ENCODE measurements at places on chromosomes 16 and 17. TPM values are rescaled to one million over a fixed set of nuclear protein-coding genes. Genes with fewer than 3 reads are reported as not detected.

DNA sequence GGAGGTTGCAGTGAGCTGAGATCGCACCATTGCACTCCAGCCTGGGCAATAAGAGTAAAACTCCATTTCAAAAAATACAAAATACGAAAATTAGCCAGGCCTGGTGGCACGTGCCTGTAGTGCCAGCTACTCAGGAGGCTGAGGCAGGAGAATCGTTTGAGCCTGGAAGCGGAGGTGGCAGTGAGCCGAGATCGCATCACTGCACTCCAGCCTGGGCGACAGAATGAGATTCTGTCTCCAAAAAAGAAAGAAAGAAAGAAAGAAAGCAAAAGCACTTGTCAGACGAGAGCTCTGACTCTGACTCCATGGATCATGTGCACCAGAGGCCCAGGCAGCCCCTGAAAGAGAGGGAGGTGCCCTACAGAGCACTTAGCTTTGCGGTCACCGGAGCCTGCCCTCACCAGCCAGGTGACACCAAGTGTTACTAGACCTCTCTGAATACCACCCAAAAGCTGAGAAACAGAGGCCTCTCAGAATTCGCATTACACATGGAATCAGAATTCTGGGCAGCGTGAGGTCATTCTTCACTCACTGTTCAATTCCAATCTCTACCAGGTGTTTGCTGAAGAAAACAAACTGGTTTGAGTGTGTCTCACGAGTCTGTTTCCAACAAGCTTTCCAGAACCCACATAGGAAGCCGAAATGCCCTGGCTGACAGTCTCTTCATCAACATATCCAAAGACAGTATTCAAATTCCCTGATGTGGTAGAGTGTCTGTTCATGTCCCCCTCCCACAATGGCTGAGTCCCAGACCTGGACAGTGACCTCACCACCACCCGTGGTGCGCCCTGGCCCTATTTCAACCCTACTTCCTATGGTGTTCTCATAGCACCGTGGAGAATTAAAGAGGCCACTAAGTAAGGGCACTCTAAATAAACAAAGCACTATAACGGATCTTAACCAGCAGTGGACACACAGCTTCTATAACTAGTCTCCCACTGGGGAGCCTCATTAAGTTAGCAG, 1.5 kb downstream of the FLCN start:
- H3K4me1 ChIP-seq: peaks cover 21% of the 10 kb centered on the region
- DNase-seq: no peak
- H3K27ac ChIP-seq: peak overlapping the region; percentile 93
- H3K27me3 ChIP-seq: no peaks in the 10 kb centered on the region

GRCh38 chr17:14557480-14557879, 256.6 kb downstream of the HS3ST3B1 start:
- no peaks in the 10 kb centered on the region for H3K27me3 ChIP-seq
- no peak for DNase-seq
- H3K4me1 ChIP-seq: no peaks in the 10 kb centered on the region
- H3K36me3 ChIP-seq: no peaks in the 10 kb centered on the region
- H3K27ac ChIP-seq: no peak overlapping the region
- H3K4me3 ChIP-seq: no peak overlapping the region

DNA sequence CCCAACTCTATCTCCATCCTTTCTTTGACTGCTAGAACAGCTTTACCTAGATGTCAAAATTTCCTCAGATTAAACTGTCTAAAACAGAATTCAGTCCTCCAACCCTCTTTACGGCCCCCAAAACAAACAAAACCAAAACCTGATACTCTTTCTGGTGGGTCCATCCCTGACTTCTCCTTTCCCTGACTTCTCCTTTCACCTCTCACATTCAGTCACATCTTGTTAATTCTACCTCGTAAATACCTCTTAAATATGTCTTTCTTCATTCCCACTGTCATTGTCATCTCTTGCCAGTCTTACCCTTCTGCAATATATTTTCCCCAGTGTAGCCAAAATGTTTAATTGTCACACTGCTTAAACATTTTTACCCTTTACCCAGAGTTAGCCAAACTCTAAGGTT, 4.6 kb downstream of the PPM1E start:
- no peak overlapping the region for H3K4me3 ChIP-seq
- no peak overlapping the region for H3K27ac ChIP-seq
- H3K4me1 ChIP-seq: peaks cover 14% of the 10 kb centered on the region
- no peak for DNase-seq
- H3K36me3 ChIP-seq: no peaks in the 10 kb centered on the region

- H3K27ac ChIP-seq: no peak overlapping the region
- no peak overlapping the region for H3K4me3 ChIP-seq
- H3K4me1 ChIP-seq: no peaks in the 10 kb centered on the region
Observed at GRCh38 chr17:5665164-5665563, 80.9 kb upstream of the NLRP1 start.

DNA sequence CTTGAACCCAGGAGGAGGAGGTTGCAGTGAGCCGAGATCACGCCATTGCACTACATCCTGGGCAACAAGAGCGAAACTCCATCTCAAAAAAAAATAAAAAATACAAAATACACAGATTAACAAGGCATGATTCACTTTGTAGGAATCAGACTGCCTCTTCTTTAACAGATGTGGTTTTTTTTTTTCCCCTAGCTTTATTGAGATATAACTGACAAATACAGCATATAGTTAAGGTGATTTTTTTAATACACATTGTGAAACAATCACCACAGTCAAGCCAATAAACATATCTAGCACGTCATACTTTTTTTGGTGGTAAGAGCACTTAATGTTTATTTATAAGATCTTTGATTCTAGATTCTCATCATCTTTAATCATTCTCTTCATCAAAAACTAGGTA, 87.8 kb downstream of the SPAG9 start:
- no peaks in the 10 kb centered on the region for H3K36me3 ChIP-seq
- H3K27ac ChIP-seq: no peak overlapping the region
- peaks cover 7% of the 10 kb centered on the region for H3K4me1 ChIP-seq
- no peaks in the 10 kb centered on the region for H3K27me3 ChIP-seq
- DNase-seq: no peak
- H3K4me3 ChIP-seq: no peak overlapping the region

GRCh38 chr16:56005958-56006357, 130.8 kb upstream of the CES5A start:
- no peaks in the 10 kb centered on the region for H3K4me1 ChIP-seq
- no peak for DNase-seq
- no peak overlapping the region for H3K4me3 ChIP-seq
- H3K27ac ChIP-seq: no peak overlapping the region
- H3K27me3 ChIP-seq: no peaks in the 10 kb centered on the region
- no peaks in the 10 kb centered on the region for H3K36me3 ChIP-seq

GRCh38 chr17:6269478-6269877, 165.4 kb downstream of the AIPL1 start:
- no peak overlapping the region for H3K27ac ChIP-seq
- no peaks in the 10 kb centered on the region for H3K4me1 ChIP-seq
- no peak overlapping the region for H3K4me3 ChIP-seq
- no peak for DNase-seq
- no peaks in the 10 kb centered on the region for H3K27me3 ChIP-seq

DNA sequence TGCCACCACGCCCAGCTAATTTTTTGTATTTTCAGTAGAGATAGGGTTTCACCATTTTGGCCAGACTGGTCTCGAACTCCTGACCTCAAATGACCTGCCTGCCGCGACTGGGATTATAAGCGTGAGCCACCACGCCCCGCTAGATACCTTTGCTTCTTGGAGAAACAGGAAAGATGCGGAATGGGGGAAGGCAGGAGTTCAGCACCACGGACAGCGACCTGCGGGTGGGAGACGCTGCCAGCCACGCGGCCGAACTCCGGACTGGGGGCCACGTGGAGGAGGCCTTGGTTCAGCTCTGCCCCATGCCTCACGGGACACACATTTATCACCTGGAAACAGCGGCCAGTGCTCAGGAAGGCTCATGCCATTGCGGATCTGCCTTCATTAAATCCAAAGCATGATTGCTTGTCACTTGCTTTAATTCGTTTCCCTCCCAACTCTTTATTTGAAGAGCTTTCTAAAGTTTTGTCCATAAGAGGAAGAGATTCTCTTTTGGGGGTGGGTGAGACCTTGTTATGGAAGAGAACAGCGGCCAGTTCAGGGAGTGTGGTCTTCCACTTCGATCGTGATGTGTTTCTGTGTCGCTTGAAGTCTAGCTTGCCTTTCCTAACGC, 219.9 kb downstream of the ENGASE start:
- H3K27ac ChIP-seq: no peak overlapping the region
- no peaks in the 10 kb centered on the region for H3K4me1 ChIP-seq
- no peak overlapping the region for H3K4me3 ChIP-seq

GRCh38 chr16:88287219-88287618, 95.5 kb upstream of the ZNF469 start:
- H3K27ac ChIP-seq: no peak overlapping the region
- no peaks in the 10 kb centered on the region for H3K36me3 ChIP-seq
- H3K4me3 ChIP-seq: no peak overlapping the region
- H3K4me1 ChIP-seq: no peaks in the 10 kb centered on the region
- DNase-seq: no peak

Gene EMC6
- 38.7 TPM for total RNA-seq

DNA sequence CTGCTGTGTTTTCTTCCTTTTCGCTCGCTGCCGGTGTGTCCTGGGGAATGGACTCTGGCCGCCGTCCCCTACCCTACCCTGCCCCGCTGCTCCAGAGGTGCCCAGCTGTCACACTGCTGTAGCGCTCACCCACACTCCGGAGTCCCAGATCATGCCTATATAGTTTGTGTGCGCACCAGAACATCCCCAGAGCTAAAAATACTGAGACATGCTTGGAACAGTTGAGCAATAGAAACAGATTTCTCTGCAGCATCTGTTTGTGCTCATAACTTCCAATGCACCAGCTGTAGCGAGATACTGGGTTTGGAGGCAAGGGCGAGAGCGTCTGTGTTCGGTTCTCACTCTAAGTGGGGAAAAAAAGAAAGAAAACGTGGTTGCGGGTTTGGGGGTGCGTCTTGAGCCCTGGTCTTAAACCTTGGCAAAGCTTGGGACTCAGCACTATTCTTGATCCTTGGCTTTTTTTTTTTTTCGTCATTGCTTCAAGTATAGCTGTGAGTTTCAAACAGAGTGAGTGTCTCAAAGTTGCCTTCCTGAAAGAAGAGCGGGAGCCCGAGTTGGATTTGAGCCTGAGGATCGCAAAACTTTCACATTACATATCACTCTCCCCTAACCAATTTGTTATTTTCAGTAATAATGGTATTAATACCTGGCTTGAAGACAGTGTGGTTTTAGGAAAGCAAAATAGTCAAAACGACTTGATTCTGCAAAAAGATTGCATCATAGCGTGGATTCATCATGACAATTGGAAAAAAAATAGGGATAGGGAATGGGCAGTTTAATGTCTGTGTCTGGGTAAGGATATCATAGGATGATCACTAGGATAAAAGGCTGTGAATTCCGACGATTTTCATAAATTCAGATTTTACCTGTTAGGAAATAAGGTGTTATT, 621 bp downstream of the KCNJ2 start:
- peaks cover under 1% of the 10 kb centered on the region for H3K36me3 ChIP-seq
- H3K4me3 ChIP-seq: peak overlapping the region; percentile 83
- H3K4me1 ChIP-seq: peaks cover 24% of the 10 kb centered on the region
- H3K27me3 ChIP-seq: no peaks in the 10 kb centered on the region
- peak overlapping the region; percentile 85 for H3K27ac ChIP-seq

GRCh38 chr17:27978689-27979175, 63.7 kb upstream of the NLK start:
- H3K27me3 ChIP-seq: no peaks in the 10 kb centered on the region
- no peak overlapping the region for H3K27ac ChIP-seq
- H3K36me3 ChIP-seq: no peaks in the 10 kb centered on the region
- DNase-seq: no peak
- H3K4me3 ChIP-seq: no peak overlapping the region

DNA sequence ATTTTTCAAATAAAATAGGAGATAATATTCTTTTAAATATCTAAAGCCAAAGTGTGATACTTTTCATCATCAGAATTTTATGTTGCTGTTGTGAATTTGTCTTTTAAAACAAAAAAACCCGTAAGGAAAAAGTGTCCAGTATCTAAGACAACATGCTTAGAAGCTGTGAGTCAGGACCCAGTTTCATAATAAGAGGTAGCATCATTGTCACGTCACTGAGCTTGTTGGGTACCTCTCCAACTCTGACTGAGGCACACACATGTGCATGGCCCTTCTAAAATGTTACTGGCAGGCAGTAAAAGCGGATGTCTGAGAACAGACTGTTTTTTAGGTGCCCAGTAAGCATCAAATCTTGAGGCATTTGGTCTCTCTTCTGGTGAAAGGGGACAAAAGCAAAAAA, 2.5 kb downstream of the CIAPIN1 start:
- no peak overlapping the region for H3K27ac ChIP-seq
- DNase-seq: no peak
- no peaks in the 10 kb centered on the region for H3K27me3 ChIP-seq
- H3K4me1 ChIP-seq: peaks cover 20% of the 10 kb centered on the region

GRCh38 chr16:52709306-52709705, 162.4 kb upstream of the TOX3 start:
- DNase-seq: no peak
- H3K4me1 ChIP-seq: no peaks in the 10 kb centered on the region
- no peaks in the 10 kb centered on the region for H3K36me3 ChIP-seq
- H3K27ac ChIP-seq: no peak overlapping the region
- no peaks in the 10 kb centered on the region for H3K27me3 ChIP-seq

DNA sequence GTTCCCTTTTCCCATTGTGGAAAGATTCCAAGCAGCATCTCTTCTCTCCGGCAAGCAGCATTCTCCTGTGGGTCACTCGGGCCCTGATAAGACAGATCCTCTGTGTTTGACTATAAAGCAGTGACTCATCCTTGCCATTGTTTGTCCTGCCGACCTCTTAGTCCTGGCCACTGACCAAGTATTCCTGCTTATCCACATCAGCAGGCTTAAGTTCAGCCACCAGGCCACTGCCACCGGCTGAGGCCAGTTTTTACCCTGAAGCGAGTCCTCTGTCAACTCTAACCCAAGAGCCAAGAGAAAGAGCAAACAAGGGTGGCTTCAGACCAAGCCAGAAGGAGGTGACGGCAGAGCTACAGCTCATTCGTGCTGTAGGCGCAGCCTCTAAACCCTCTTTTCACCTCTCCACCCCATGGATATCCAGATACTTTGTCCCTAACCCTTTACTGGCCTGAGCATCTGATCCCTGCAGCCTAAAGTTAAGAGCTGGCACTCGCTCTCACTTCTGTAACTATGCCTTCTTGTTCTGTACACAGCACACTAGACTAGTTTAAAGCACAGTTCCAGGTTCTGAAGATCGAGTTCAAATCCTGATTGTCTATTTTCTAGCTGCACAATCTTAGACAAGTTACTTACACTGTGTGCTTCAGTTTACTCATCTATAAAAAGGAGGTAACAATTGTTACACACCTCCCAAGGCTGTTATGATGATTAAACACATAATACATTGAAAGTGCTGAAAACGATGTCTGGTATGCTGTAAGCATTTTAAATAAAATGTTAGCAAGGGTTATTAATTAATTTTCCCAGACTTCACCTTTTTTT, 31.0 kb downstream of the SOX9 start:
- no peak for DNase-seq
- H3K27me3 ChIP-seq: no peaks in the 10 kb centered on the region
- H3K4me3 ChIP-seq: no peak overlapping the region
- H3K4me1 ChIP-seq: peaks cover 3% of the 10 kb centered on the region
- no peaks in the 10 kb centered on the region for H3K36me3 ChIP-seq
